Tongue (tissue), 3 donors: ENCODE measurements at places on chromosomes 12 and 14. TPM values are rescaled to one million over a fixed set of nuclear protein-coding genes. Genes with fewer than 3 reads are reported as not detected.

C12orf60 gene
- total RNA-seq = 1.3 TPM

TTC6 gene
- total RNA-seq = 5.2 TPM

CLEC14A gene
- total RNA-seq = 42.2 TPM

DLK1 gene
- total RNA-seq = 1,117 TPM

PAPLN gene
- total RNA-seq = 7.3 TPM

IL23A gene
- not detected for total RNA-seq

MAPKAPK5 gene
- 38.7 TPM for total RNA-seq

RNASE3 gene
- not detected for total RNA-seq

EXOC3L4 gene
- 6.3 TPM for total RNA-seq

TGM1 gene
- total RNA-seq = 29.0 TPM

SMIM41 gene
- 0.82 TPM for total RNA-seq

SPX gene
- total RNA-seq = 19.8 TPM

NPFF gene
- total RNA-seq = not detected

CNTN1 gene
- total RNA-seq = 35.4 TPM

AP1G2 gene
- 34.3 TPM for total RNA-seq

BIN2 gene
- total RNA-seq = 3.8 TPM

ACRBP gene
- total RNA-seq = 1.5 TPM

LTBP2 gene
- total RNA-seq = 29.1 TPM

PROX2 gene
- total RNA-seq = not detected

CCNK gene
- 28.5 TPM for total RNA-seq

ALDH1L2 gene
- total RNA-seq = 11.9 TPM

KCNC2 gene
- total RNA-seq = 3.9 TPM

LRP1-AS gene
- not detected for total RNA-seq

CLEC9A gene
- 0.82 TPM for total RNA-seq

POTEG gene
- total RNA-seq = not detected

ATP2B1 gene
- 105 TPM for total RNA-seq

SMAGP gene
- 5.0 TPM for total RNA-seq

UNC79 gene
- total RNA-seq = 0.41 TPM

KRT6C gene
- total RNA-seq = 19.3 TPM

NOVA1 gene
- total RNA-seq = 15.5 TPM
